GM04504 (cell line): ENCODE measurements at places on chromosomes 6 and 20.

GRCh38 chr6:111980971-111981840, 72.7 kb upstream of the CCN6 start:
- DNase-seq: no peak

GRCh38 chr6:37988127-37988526, 168.6 kb downstream of the ZFAND3 start:
- DNase-seq: no peak

- no peak for DNase-seq
These were observed 62.9 kb downstream of the ESR1 start for GRCh38 chr6:151870375-151870774.

DNA sequence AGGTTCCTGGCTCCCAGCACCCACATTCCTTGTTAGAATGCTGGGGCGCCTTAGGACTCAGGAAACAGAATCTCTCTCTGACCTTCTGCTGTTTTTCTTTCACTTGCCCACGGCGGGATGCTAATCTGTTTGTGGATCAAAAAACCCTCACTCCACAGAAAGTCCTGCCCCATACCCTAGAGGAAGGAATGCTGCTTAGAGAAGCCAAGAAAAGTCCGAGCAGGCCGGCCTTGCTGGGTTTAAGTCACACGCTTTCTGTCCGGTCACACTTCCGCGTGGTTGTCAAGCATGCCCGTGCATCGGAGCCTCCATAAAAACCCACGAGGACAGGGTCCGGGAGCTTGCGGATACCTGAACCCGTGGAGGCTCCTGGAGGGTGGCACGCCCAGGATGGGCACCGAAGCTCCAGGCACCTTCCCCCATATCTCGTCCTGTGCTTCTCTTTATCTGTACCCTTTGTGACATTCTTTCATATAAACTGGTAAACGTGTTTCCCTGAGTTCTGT, 223.1 kb downstream of the NRN1 start:
- DNase-seq: no peak

GRCh38 chr20:48186447-48186846, 401.2 kb upstream of the SULF2 start:
- no peak for DNase-seq

DNA sequence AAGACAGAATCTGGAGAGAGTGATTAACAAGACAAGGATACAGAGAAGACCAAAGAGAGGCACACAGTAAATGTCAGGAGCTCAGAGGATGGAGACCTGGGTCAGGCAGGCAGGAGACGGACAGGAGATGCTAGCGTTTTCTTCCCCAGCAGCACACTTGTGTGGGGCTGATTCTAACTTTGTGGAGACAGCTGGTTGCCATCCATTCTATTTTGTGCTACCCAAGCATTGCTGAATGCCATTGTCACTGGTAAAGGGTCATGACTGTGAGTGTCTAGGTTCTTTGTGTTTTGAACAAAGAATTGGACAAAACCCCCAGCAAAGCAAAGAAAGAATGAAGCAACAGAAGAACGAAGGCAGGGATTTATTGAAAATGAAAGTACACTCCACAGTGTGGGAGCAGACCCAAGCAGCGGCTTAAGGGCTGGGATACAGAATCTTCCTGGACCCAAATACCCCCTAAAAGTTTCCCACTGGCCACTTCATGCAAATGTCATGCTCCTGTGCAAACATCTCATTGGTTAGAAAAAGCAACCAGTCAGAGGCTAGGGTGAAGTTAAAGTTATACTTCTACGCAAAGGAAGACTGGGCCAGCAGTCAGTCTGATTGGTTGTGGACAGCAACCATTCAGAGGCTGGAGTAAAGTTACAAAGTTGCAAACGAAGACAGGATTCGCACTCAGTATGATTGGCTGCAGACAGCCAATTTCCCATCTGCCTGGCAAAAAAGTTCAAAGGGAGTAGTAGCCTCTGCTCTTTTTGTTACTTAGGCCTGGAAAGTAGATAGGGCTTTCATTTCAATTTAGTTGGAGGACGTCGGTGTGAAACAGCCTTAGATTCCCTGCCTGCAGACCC, 17.5 kb downstream of the PTK7 start:
- peak; percentile 76 for DNase-seq

GRCh38 chr6:4910037-4910760, 93.6 kb downstream of the RPP40 start:
- DNase-seq: no peak

DNA sequence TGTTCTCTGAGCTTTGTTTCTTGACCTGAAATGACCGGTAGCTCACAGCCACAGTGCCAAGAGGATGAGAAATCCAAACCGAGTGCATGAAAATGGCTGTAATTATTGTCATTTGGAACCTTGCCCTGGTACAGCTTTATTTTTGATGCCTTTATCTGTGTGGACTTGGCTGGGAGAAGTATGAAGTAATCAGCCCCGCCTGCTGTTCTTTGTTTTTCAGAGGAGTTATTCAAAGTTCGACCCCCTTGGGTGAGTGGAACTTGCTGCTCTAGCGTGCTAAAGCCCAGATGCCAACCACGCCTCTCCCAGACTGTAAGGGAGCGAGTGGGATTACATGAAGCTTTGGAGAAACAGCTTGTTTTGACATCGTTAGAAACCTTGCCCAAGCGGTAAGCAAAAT, 48.3 kb downstream of the ECT2L start:
- peak; percentile 79 for DNase-seq

DNA sequence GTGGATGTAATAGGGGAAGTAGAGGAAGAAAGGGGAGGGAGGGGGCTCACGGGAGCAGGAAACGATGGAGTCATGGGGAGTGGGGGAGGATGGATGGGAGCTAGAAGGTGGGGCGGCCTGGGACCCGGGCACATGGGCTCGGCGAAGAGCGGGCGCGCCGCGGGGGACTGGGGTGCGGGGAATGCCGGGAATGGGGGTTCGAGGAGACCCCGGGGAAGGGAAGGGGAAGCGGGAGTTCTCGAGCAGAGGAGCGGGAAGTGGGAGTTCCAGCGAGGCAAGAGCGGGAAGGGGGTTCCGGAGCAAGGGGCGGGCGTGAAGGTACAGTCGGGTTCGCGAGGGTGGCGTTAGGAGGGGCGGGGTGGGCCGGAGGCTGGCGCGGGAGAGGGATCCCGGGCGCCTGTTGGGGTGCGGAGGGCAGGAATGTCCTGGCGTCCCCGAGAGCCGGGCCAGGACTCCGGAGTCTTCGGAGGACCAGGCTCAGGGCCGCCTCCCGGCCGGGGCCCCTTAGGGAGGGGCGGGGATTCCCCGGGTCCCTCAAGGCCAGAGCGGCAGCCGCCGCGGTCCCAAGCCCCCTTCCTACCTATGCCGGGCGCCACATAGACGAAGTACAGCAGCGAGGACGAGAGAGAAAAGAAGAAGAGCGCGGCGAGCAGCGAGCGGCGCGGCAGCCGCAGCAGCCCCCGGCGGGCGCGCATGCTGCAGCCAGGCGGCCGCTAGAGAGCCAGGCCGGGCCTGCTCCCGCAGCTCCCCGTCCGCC, 504 bp downstream of the B4GALT5 start:
- DNase-seq: no peak

- no peak for DNase-seq
These were observed 431.1 kb downstream of the TFAP2B start for GRCh38 chr6:51249798-51250197.

DNA sequence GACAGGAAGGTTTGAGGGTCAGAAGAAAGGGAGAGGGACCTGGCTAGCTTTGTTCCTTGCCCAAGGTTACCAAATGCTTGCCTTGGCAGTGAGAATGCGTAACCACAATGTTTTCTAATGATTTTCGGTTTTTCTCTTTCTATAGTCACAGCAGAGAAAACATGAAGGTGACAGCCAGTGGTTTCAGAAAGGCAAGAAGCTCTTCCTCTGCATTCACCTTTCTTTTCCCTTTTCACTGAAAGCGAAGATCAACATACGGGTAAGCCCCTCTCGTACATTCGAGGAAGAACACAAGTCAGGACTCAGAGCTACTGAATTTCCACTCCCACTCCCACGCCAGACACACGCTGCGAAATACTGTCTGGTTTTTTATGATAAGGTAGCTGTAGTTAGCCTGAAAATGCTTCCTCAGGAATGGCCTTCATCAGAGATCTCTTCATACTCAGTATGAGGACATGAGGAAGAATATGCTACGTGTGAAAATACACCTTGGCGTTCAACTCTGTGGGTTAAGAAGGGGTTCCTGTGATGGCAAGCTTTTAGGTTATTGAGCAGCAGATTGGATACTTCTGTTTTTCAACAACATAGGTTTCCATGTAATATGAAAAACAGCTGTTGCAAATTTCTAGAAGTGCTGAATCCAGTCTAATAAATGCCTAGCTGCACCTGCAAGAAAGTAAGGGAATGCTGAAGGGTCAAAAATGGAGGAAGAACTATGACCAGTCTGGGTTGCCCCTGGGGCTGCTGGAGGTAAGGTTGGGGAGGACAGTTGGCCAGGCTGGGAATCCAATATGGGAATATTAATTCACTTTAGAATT, 7.4 kb upstream of the CD83 start:
- no peak for DNase-seq

GRCh38 chr20:63135411-63135810, 80.5 kb downstream of the YTHDF1 start:
- DNase-seq: no peak

- no peak for DNase-seq
These were observed 207.0 kb upstream of the SIM1 start for GRCh38 chr6:100671740-100672139.

- DNase-seq: no peak
These were observed 57.7 kb downstream of the TMEM242 start for GRCh38 chr6:157265635-157266034.

GRCh38 chr20:60100780-60101179, 142.6 kb downstream of the CDH26 start:
- DNase-seq: no peak

- DNase-seq: peak; percentile 26
These were observed 19.5 kb upstream of the ADTRP start for GRCh38 chr6:11798096-11798495.

DNA sequence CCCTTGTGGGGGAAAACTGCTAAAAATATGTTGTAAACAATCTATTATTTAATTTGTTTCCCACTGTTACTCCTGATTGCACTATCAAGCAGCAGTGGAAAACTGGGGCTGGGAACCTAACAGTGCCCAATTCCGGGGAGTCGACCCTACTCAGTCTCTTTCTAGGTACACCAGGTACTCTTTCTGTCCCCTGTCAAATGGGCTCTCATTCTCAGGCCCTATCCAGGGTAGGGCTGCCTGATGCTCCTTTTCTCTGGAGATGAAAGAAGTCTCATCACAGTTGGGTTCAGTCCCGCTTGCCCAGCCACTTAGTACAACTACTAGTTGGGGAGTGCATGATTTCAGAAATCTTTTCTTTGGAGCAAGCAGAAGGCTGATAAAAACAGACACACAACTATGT, 52.0 kb downstream of the HS3ST5 start:
- DNase-seq: no peak

- DNase-seq: no peak
These were observed 184.0 kb downstream of the GPX5 start for GRCh38 chr6:28709478-28710349.

DNA sequence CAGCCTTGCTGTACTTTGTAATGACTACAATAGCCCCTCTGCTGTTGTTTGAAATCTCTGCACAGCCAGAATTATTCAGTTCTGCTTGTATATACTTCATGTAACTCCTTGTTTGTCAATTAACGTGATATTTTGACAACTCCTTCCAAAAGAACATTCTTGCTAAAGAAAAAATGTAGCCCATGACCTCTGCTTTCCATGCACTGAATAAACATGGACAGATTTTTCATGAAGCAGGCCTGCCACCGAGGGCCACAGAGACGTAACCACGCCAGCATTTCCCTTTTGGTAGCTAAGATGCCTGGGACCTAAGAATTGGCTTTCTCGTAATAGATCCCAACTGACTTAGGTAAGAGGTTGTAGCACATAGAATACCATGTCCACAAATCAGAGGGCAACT, 135.9 kb downstream of the MYLK4 start:
- no peak for DNase-seq

DNA sequence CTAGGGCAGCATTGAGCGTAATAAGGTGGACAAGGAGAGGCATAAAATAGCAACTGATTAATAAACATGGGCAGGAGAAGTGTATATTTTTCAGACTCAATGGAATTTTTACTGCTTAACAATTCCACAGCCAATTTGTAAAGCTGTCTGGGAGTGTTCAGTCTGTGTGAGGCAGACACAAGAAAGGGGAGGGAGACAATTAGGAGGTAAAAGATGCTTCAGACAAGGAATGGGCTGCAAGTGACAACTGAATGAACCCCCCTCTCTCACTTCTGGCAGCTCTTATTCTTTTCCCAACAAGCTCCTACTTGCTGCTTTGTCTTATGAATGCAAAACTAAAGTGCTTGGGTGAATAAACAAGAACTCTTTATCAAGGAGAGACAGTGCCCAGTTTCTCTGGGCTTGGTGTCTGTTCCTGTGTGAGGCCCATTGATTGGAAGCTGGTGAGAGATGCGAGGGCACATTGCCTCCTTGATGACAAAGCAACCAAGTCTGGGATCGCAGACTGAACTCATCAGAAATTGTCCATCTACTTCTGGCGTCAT, 575.3 kb downstream of the RNF144B start:
- no peak for DNase-seq

DNA sequence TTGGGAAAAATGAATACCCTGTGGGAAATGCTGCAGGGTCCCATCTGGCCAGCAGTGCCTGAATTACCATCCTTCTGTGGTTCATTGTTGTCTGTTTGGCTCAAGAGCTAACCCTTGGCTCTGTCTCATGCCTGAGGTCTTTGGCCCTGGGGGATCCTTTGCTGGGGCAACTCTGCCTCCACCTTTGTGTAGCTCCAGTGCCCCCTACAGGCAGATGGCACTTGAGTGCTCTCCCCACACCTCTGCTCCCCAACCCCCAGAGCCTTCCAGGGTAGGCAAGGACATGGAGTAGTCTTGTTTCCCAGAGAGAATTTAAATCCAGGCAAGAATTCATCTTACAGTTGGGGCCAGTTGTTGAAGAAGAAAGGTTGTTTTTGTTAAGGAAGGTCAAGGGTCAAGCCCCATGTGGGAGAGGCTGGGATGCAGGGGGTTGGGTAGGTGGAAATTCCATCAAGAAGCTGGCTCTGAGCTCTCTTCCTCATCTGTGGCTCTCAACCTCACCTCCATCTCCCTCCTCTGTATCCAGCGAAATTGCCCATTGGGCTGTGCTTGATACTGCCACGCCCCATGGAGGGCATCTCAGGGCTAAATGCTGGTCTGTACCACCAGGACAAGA, 44.2 kb downstream of the ZNF831 start:
- DNase-seq: no peak

DNA sequence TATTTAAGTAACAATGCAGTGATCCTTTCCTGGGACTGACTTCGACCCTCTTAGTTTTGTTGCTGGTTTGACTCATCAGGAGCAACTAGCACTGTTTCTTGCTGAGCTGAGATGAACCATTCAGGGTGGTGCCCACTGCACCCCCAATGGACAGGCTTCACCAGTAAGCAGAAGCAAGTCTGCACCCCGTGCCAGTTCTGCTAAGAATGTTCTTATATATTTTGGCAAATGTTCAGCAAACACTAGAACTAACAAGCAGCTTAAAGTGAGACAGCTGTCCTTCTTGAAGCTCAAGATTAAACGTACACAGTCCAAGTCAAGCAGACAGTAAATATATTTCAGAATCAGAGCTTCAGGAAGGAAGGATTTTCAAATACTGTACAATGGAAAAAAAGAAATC, 561.3 kb upstream of the CDH4 start:
- DNase-seq: no peak

- no peak for DNase-seq
These were observed 369.4 kb upstream of the IMPG1 start for GRCh38 chr6:76441875-76442274.

- DNase-seq: no peak
These were observed 303.7 kb downstream of the UTRN start for GRCh38 chr6:144588697-144589325.
